ENCODE measurements at places on chromosomes 13 and 19.

DNA sequence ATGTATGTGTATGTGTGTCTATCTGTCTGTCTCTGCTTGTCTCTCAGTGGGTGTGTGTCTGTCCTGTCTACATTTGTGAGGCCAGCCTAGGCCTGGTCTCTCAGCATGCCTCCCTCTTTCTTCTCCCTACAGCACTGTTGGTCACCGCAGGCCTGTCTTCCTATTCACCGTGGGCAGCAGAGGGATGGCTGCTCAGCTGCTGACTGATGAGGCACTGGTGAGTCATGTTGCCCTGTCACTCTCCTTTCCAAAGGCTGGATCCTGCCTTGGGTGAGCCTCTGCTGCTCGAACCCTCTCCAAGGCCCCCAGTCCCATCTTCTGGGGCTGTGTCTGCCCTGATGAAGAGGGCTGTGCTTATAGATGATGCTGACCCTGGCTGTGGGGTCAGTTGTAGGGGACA, 6.3 kb downstream of the ZNF71 start:
- DNase-seq = no peak

GRCh38 chr13:43647471-43647870, 139.3 kb downstream of the ENOX1 start:
- DNase-seq = no peak

- no peak for DNase-seq
Observed at GRCh38 chr19:47124937-47125668, 5.5 kb upstream of the SAE1 start.

DNA sequence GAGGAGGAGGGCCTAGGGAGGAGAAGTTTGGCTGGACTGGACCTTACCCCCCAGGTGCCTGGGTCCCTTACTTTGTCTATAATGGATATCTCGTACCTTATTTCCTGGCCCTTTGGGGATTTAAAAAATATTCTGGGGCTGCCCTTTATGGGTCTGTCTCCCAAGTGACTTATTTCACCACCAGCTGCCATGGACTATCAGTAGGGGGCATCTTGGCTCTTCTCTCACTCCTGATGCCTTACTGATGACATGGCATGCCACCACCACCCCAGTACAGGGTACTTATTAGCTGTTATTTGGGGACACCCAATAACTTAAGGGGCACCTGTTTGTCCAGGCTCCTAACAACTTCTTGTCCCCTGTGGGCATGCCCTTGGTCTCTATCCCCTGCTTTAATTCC, 38.0 kb downstream of the NFIX start:
- DNase-seq = no peak

DNA sequence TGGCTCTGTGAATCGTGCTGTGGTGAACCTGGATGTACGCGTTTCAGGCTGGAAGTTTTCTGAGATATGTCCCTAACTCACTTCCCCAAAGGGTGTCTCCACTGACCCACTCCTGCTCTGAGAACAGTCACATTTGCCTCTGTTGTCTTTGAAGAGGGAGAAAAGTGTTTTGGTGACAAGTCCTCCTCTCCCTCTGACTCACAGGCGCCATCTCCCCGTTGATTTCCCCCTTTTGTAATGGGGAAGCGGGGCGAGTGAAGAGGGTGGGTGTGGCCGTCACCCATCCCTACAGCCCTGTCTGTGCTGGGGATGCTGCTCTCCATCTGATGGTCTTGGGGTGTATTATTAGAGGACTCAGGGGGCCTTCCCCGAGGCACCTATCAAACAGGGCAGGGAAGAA, 9.6 kb downstream of the APC2 start:
- no peak for DNase-seq

- DNase-seq = no peak
Observed at GRCh38 chr13:112467236-112467635, 91.1 kb downstream of the SPACA7 start.

- DNase-seq = no peak
Observed at GRCh38 chr13:105316731-105317130, 1218.7 kb downstream of the EFNB2 start.

GRCh38 chr19:29858000-29858596, 46.3 kb downstream of the CCNE1 start:
- no peak for DNase-seq

DNA sequence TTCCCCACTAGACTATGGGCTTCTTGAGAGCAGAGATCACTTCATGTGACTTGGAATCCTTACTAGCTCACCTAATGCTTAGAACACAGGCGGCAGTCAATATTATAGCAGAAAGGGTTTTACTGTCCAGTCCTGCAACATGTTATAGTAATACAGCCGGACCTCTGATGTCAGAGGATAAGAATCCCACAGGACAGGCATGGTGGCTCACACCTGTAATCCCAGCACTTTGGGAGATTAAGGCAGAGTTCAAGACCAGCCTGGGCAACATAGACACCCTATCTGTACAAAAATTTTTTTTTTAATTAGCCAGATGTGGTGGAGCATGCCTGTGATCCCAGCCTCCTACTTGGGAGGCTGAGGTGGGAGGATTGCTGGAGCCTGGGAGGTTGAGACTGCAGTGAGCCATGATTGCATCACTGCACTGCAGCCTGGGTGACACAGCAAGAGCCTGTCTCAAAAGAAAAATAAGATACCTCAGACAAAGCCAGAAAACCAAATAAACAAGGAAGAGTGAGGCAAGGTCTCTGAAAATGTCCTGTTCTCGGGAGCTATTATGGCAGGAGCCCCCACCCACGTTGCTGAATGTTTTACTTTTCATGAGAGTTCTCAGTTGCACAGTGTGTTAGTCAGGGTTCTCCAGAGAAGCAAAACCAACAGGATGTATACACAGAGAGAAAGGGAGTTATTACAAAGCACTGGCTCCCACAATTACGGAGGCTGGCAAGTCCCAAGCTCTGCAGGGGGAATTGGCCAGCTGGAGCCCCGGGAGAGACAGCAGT, 100.8 kb downstream of the UBL3 start:
- DNase-seq = no peak

GRCh38 chr13:30895773-30896172, 10.3 kb upstream of the MEDAG start:
- peak; percentile 93 for DNase-seq

DNA sequence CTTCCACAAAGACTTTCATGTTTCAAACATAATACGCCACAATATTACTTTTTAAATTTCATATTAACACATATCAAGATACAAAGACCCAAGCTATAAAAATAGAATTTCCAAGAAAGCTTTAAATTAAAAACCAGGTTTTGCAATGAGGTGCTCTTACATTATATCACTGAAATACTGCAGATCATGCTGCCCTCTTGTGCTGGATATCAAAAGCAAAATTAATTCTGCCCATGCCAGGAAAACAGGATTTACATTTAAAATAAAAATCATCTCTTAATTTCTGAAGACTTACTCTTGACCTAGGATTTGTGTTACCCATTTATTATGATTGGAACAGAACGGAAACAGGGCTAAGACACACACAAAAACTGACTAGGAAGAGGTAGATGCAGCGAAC, 145.0 kb downstream of the ABCC4 start:
- DNase-seq = no peak

- DNase-seq = no peak
Observed at GRCh38 chr13:41199526-41199925, 5.2 kb upstream of the KBTBD7 start.

DNA sequence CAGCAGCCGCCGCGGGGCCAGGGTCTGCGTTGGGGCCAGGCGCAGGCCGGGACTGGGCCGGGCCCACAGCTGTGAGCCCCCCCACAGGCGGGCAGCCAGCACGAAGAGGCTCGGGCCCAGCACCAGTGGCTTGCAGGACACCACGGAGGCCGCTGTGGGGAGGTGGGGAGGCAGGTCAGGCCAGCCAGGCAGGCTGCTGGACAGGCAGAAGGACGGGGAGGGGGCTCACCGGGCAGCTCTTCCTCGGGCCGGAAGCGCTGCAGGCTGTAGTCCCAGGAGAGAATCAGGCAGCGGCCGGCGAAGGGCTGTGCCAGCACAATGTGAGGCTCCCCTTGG, 8.3 kb downstream of the LGI4 start:
- DNase-seq = no peak

GRCh38 chr19:16660763-16661479, at the start of gene TMEM38A:
TMEM38A (plus strand) TSS chr19:16661139; CDS start chr19:16661218, 79 bp downstream.
- peak; percentile 70 for DNase-seq

- DNase-seq = no peak
Observed at GRCh38 chr13:53012707-53013106, 15.9 kb upstream of the OLFM4 start.

DNA sequence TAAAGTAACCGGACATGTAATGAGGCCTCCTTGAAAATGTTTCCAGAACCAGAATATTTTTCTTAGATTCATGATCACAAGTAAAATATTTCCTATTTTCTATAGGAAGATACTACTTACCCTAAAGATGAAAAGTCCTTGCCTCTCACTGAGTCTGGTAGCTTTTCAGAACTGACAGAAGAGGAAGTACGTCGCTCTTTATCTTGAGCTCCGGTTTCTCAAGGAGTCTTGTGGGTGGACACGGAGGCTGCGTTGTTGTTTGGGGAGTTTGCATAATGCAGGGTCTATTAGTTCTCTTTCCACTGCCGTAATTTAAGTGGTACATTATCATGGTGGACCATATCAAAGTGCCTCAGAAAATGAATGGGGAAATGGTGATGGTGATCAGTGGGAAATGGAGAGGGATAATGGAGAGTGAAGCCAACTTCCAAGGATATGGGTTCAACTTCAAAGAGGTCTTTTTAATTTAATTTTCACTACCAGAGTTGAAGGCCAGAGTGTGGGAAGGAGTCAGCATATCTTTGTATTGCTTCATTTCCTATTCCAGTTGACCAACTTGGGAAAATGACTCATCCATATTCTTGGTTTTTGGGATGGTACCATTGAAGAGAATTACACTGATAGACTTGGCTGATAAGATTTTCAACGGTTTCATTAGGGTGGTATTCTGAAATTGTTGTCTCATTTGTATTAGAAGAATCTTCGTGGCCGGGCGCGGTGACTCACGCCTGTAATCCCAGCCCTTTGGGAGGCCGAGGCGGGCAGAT, 23.4 kb downstream of the MBD3L2B start:
- no peak for DNase-seq

DNA sequence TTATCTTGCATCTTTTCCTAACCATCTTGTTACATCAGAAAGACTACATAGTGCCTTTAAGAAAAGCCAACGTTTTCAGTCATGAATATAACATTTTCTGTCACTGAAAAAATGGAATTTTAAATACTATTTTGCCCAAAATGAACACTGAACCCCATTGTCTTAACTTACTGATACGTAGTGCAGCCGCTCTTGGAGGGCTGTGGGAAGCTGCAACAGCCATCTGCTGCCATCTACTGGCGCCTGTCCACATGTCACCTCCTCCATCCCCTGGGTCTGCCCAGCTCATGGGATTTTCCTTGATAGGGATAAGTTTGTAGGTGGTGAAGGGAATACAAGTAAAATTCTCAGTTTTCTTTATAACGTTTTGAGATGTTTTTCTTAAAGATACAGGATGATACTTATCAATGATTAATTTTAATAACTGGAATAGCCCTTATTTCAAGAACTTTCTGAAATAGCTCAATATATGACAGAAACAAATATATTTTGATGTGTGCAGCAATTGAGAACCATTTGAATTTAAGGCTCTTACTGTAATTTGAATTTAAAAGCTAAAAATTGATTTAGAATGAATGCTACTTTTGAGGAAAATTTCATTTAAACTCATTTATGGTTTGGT, 73.7 kb downstream of the GGACT start:
- DNase-seq = peak; percentile 81

DNA sequence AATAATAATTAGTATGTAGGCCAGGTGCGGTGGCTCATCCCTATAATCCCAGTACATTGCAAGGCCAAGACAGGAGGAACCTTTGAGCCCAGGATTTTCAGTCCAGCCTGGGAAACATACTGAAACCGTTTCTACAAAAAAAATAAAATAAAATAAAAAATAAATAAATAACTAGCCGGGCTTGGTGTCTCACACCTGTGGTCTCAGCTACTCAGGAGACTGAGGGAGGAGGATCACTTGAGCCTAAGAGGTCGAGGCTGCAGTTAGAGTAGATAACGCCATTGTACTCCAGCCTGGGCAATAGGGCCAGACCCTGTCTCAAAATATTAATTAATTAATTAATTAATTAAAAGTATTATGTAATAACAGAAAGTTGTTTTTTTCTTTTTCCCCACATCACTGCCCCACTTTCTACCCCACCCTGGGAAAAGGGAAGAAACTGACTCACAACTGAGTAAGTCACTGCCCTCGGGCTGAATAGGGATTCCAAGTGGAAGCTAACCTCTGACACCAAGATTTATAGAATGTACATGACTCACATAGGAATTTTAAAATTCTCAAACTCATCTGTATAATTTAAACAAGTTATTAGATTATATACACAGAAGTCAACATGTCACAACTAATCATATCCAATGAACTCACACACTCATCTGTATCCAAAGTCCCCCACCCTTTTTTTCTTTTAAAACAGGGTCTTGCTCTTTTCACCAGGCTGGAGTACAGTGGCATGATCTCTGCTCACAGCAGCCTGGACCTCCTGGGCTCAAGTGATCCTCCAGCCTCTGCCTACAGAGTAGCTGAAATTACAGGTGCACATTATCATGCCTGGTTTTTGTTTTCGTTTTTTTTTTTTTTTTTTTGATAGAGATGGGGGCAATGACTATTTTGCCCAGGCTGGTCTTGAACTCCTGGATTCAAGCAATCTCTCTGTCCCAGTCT, 12.5 kb downstream of the ZNF611 start:
- DNase-seq = no peak

- DNase-seq = no peak
Observed at GRCh38 chr13:85601526-85601925, 197.7 kb downstream of the SLITRK6 start.

GRCh38 chr13:97491452-97491851, 57.5 kb downstream of the RAP2A start:
- DNase-seq = no peak

Data from ascending aorta (tissue), 2 donors.